Activated B cell treated with CpG ODN at 0.5 μM for 24 hours (primary cell): ENCODE measurements at places on chromosomes 11 and 22. TPM values are rescaled to one million over a fixed set of nuclear protein-coding genes. Genes with fewer than 3 reads are reported as not detected.
A peak's percentile ranks its signal among the peaks of the same experiment; 100 is the strongest.

DNAJB7 gene
- not detected in 2 replicates for total RNA-seq

IGLL1 gene
- not detected in 2 replicates for total RNA-seq

FAM89B gene
- total RNA-seq, result 19.1 and 21.6 TPM in 2 replicates

SIAE gene
- 2.6 and 3.4 TPM in 2 replicates for total RNA-seq

UCP3 gene
- 4.4 and 5.7 TPM in 2 replicates for total RNA-seq

AAMDC gene
- 3.8 and 4.4 TPM in 2 replicates for total RNA-seq

CASP5 gene
- total RNA-seq, result 0.32 TPM in 1 of 2 replicates, not detected in the other

F2 gene
- total RNA-seq, result not detected in 2 replicates

OR51I1 gene
- not detected in 2 replicates for total RNA-seq

OR5M10 gene
- not detected in 2 replicates for total RNA-seq

DDI1 gene
- total RNA-seq, result not detected in 2 replicates

KCNC1 gene
- not detected in 2 replicates for total RNA-seq

CARD16 gene
- total RNA-seq, result 31.5 and 33.1 TPM in 2 replicates

WT1 gene
- not detected in 2 replicates for total RNA-seq

DDIAS gene
- total RNA-seq, result 4.4 and 4.7 TPM in 2 replicates

GRCh38 chr22:19708321-19709011 lies 5.8 kb upstream of the SEPTIN5 start:
- DNase-seq, result no peak

- DNase-seq, result no peak
These were observed 150.8 kb upstream of the TIMP3 start for GRCh38 chr22:32650553-32651345.

DNA sequence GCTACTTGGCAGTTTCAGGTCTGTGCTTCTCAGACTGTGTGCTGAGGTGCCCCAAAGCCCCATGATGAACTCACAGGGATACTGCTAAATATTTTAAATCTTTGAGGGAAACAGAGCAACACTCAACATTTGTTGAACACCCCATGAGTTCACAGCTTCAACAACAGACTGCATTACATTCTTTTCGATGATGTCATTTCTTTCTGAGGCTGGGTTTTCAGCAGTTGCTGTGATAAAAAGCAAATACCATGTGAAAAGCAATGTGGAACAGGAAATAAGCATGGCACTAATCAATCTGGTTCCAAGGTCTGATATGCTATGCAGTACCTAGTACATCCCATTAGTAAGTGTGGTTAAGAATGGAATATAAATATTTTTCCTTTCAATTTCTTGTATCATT lies 82.7 kb downstream of the RPL27A start:
- DNase-seq, result no peak

DNA sequence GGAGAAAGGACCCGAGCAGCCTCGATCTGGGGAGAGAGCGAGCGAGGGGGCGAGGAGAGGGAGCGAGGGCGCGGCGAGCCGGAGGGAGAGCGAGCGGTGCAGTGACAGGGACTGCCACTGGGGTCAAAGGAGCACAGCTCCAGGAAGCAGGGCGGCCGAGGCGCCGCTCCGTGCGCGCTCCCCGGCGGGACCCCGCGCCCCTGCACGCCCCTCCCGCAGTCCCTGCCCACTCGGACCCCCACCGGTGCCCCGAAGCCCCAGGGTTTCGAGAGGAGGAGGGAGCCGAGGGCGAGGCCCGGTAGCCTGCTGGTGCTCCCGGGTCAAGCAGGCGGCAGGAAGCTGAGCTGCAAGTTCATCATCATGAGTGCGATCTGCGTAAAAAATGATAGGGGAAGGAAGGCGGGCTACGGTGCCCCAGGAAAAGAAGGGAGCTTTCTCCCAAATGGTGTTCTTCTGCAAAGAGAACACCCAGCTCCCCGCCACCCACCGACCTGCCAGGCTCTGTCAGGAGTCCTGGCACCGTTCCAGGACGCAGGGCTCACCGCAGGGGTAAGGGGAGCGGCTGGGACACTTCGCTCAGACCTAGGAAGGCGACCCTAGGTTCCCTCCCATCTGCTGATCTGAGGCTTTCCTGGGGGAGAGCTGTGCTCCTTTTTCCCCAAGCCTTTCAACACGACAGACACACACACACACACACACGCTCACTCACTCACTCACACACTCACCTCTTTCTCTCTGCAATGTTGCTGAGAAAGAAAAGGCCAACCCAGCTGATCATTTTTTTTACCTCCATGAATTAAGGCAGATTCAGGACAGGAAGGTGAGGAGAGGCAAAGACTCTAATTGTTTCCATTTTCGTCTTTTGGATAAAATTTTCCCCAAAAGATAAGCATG lies at the start of gene MPPED2:
Gene MPPED2, minus strand, starts transcription at position 103 of the 894 bp plus-strand sequence. CDS start 5,980 bp downstream, outside the sequence.
- peak; percentile 29 for DNase-seq

DNA sequence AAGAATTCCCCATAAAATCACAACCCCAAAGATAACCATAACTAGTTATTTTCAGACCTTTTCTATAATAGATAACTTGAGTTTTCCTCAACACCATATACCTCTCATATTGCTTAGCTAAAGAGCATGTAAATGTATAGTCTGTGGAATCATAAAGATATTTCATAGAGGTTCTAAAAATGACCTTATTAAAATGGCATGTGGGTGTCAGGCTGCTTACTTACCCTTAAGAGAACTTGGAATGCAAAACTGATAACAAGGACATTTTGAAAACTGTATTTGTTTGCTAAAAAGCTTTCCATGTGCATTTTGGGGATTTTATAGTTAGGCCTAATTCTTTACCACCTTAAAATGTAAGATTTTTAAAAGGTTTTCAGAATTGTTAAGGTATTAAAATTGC lies 4.7 kb downstream of the SIK2 start:
- no peak for DNase-seq

DNA sequence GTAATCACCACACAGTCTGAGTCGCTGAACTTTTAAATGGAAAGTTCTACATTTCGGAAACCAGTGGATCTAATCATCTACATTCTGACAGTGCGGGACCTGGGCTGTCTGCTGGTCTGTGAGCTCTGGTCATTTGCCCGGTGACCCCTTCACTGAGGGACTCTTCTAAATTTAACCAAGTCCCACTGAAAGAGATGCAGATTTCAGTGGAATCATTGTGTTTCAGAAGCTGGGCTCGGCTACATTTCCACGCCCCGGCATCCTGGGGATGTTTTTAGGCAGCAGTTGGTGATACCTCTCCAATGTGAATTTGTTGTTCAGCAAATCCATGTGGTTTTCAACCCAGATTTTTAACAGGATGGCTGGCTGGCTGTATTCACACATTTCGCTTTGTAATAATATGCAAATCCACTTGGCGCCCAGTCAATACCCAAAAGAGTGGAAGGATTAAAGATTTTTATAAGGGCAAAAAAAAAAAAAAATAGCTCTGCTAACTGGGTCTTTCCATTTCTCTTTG lies 145.5 kb upstream of the RASSF10 start:
- DNase-seq, result no peak

GRCh38 chr22:28773461-28773867 lies 969 bp downstream of the CCDC117 start:
- no peak for DNase-seq

GRCh38 chr11:72586321-72587090 lies 87.7 kb downstream of the PDE2A start:
- DNase-seq, result no peak

DNA sequence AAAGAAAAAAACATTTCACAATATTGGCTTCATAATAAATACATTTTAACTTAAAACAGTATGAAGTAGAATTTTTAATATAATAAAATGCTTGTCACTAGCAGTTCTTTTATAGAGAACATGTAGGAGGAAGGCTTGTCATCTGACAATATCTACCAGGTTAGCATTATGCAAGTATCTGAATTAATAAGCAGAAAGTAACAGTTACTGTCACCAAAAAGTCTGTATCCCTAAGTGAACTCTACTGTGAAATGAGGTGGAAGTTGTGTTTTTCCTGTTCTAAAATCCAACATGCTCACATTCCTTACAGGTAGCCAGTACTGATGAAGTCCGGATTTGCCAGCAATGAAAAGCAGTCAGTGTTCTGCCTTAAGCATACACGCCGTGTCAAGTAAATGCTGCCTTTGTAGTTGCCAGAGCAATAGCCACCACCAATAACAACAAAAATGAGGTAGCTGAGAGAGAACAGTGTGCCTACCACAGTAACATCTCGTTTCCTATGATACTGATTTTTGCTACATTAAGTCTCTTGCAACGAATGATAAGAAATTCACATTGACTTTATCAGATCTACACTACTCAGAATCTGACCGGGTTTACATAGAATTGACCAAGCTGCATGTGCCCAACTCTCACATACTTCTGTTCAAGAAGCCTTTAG lies 95.5 kb downstream of the SIK3 start:
- DNase-seq, result no peak

GRCh38 chr22:29733362-29734201 lies 13.8 kb downstream of the CABP7 start:
- no peak for DNase-seq

DNA sequence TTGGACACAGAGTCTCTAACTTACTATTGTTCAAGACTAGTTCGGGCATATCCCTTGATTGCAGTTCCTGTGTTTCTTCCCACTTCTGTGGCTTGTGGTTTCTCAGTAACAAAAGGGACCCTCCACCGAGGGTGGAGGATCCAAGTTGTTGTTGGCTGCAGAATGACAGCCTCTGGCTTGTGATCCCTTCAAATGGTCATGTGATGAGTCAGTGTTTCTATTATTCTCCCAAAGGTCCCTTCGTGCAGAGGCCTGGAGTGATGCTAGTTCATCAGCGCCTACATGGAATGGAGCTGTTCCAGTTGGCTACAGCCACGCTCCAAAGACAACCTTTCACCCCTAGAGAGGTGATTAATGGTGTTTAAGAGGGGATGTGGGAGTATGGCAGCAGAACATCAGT lies 2.6 kb upstream of the VWCE start:
- DNase-seq, result no peak

DNA sequence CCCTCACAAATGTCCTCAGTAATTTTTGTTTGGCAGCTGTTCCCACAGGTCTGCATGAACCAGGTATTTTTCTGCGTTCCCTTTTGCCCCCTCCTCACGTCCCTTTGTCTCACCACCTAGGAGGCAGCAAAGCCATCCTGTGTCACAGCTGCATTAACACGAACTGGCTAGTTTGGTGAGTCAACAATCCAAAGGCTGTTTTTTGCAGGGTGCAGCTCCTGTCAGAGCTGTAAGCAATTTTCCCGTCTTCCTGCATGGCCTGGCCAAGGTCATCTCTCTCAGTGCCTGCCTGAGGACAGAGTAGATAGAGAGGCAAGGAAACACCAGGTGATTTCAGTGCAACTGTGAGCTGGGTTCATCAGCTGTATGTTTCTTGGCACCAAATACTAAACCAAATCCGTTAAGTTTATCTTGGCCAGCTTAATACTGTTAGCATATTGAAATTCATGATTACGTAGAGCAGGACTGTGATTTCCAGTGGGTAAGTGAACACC lies 20.6 kb upstream of the VSIG10L2 start:
- no peak for DNase-seq

- no peak for DNase-seq
These were observed 2.1 kb upstream of the GSTP1 start for GRCh38 chr11:67581469-67581868.

- DNase-seq, result no peak
These were observed 138.5 kb downstream of the TTC28 start for GRCh38 chr22:28541137-28541536.

- DNase-seq, result no peak
These were observed 148.1 kb downstream of the SPON1 start for GRCh38 chr11:14110629-14111028.

DNA sequence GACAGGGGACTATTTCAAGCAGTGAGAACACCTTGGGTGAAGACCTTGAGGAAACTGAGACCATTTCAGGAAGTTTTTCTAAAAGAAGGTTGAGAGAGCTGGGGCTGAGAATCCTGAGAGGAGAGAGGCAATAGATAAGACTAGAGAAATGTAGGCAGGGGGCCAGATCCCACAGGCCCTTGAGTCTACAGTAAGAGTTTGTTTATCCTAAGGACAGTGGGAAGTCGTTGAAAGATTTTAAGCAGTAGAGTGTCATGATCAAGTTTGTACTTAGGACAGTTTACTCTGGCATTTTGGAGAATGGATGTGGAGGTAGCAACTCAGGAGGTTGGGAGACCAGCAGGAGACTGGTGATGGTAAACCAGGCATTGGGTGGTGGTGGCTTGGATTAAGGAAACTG lies 17.1 kb downstream of the HSD17B12 start:
- no peak for DNase-seq

- DNase-seq, result no peak
These were observed 5.9 kb upstream of the PHF21A start for GRCh38 chr11:46127150-46127638.

DNA sequence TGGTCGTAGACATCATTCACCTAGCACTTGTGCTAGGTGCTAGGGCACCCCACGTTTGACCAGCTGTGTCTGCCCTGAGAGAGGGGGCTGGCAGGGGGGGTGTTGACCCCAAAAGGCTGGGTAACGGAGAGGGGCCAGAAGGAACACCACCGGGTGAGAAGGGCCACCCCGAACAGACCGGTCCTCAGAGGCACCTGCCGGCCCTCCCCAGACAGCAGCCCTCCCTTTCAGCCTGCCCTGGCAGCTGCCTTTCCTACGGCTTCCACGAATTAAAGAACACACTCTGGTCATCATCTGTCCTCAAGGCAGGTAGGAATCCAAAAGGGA lies 977 bp upstream of the KCNJ5 start:
- DNase-seq, result no peak

DNA sequence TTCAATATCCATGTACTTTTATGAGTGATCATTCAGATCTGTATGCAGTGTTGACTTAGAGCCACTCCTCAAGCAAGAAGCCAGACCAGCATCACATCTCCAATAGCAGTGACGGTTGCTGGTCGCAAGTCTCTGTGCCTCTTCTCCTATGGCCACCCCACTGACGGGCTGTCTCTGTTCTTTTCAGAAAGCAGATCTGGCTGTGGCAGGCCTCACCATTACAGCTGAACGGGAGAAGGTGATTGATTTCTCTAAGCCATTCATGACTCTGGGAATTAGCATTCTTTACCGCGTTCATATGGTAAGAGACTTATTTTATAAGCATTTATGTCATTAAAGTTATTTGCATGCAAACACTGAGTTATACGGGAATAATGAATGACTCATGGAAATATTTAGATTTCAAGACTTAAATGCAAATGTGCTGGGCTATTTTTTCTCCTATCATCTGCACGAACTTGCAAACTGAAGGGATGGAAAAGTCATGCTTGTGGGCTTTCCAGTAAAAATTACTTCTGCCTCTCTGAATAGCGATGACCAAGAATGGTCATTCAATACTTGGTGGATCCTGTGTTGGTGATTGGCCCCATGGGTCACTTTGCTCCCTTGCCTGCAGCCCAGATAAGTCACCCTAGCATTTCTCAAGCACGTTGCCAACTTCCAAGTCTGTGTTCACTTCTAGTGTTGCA lies 83.6 kb upstream of the TBCEL start:
- DNase-seq, result no peak

DNA sequence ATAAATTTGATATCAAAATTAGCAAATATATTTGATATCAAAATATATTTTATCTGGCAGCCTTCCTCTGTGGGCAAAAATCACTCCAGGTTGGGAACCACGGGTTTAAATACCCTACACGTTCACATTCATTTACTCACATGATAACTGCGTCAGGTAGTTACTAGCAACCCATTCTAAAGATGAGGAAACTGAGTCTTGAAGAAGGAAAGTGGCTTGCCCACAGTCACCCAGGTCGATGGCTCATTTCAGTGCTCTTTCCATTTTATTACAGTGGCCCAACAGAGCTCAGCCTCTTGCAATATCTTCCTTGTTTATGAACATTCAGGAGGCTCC lies 19.2 kb upstream of the CDON start:
- no peak for DNase-seq

GRCh38 chr11:64251016-64251752 lies at the start of gene PLCB3:
TSS of gene PLCB3 (plus strand) at chr11:64251530. CDS start at chr11:64251650, 120 bp downstream.
- DNase-seq, result peak; percentile 72

- no peak for DNase-seq
These were observed 129.3 kb upstream of the B3GAT1 start for GRCh38 chr11:134541355-134541754.
